ENCODE measurements at places on chromosomes 2 and 18. TPM values are rescaled to one million over a fixed set of nuclear protein-coding genes. Genes with fewer than 3 reads are reported as not detected.

The CAVIN2 gene
- total RNA-seq: 24.8 TPM

The ASXL2 gene
- 36.1 TPM for total RNA-seq

The UGT1A5 gene
- 0.41 TPM for total RNA-seq

The NLRC4 gene
- 1.1 TPM for total RNA-seq

The PLEK gene
- total RNA-seq: 2.1 TPM

The KCNJ3 gene
- total RNA-seq: 2.7 TPM

The CRYGA gene
- total RNA-seq: not detected

GRCh38 chr2:108965540-108966289 is 23.3 kb downstream of the EDAR start:
- H3K27ac ChIP-seq: no peak overlapping the region
- no peaks in the 10 kb centered on the region for H3K36me3 ChIP-seq
- H3K4me1 ChIP-seq: no peaks in the 10 kb centered on the region
- H3K4me3 ChIP-seq: no peak overlapping the region
- no peak for DNase-seq

GRCh38 chr2:191580581-191580980 is 97.4 kb upstream of the NABP1 start:
- H3K27me3 ChIP-seq: no peaks in the 10 kb centered on the region
- no peaks in the 10 kb centered on the region for H3K4me1 ChIP-seq
- DNase-seq: no peak
- no peak overlapping the region for H3K27ac ChIP-seq

DNA sequence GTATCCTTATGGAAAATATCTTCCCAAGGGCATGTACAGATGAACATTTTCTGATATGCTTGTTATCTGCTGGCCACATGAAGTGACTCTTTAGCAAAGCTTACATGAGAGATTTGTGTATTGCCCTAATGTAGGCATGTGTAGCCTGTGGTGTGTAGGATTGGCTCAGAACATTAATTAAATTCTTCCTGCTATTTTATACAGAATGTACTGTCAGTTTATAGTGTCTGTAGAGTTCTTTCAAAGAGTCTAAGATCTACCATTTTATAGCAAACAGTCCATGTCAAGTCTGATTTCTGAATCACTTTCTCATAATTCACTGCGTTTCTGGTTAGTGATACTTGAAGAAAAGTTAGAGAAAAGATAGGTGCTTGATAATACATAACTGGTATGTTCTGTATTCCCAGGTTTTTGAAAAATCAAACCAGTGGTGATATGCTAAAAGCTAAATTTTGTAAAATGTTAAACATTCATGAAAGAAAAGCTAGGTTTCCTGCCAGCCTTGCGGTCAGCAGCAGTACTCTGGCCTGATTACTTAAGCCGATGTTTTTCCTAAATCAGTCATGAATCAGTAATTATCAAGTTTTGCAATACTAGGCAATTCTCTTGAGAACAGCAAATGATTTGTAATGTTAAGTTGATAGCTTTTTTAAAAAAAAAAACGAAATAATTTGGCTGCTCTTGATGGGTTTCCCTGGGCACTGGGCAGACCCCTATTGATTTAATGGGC is 30.9 kb upstream of the EFEMP1 start:
- H3K27ac ChIP-seq: no peak overlapping the region
- DNase-seq: no peak
- H3K36me3 ChIP-seq: no peaks in the 10 kb centered on the region
- no peak overlapping the region for H3K4me3 ChIP-seq

- H3K4me3 ChIP-seq: no peak overlapping the region
- no peak for DNase-seq
- H3K27ac ChIP-seq: no peak overlapping the region
- H3K36me3 ChIP-seq: no peaks in the 10 kb centered on the region
- no peaks in the 10 kb centered on the region for H3K27me3 ChIP-seq
These were observed 355.9 kb upstream of the KLHL29 start for GRCh38 chr2:23029111-23029510.

- no peaks in the 10 kb centered on the region for H3K4me1 ChIP-seq
- no peaks in the 10 kb centered on the region for H3K27me3 ChIP-seq
- no peaks in the 10 kb centered on the region for H3K36me3 ChIP-seq
- DNase-seq: no peak
- H3K27ac ChIP-seq: no peak overlapping the region
- H3K4me3 ChIP-seq: no peak overlapping the region
These were observed 226.4 kb upstream of the ID2 start for GRCh38 chr2:8455236-8456150.

DNA sequence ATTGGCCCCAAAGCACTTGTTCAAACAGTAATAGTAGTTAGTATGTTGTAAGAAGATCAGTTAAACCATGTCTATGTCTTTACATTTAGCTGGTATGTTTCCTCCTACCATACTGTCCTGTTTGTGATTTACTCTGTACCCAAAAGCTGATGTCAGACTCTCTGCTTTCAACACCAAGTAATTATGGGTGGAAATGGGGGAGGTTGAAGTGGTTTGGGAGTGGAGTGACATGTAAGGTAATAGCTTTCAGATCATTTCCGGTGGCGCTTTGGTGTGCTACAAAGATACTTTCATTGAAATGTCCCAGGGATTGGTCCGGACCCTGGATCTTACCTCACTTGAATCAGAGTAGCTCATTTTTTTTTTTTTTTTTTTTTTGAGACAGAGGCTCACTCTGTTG is 39.7 kb upstream of the TGIF1 start:
- H3K36me3 ChIP-seq: no peaks in the 10 kb centered on the region
- no peak overlapping the region for H3K4me3 ChIP-seq
- H3K4me1 ChIP-seq: no peaks in the 10 kb centered on the region

DNA sequence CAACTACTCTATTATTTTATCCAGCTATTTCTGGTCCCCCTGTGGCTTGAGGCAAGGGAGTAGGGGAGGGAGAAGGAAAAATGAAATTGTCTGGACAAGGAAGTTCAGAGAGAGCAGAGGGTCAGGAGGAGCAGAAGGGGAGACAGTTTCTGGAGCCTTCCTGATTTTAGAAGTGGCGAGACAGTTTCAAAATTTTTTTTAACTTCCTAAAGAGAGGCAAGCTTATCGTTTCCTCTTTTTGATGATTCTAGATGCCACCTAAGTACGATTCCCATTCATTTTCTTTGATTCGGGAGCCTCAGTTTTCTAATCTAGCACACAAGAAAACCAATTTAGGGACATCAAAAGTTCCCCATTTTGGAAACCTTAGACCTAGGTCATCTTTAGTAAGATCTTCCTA is 96.9 kb upstream of the B3GNT2 start:
- H3K27ac ChIP-seq: no peak overlapping the region
- H3K4me3 ChIP-seq: no peak overlapping the region
- no peaks in the 10 kb centered on the region for H3K36me3 ChIP-seq

DNA sequence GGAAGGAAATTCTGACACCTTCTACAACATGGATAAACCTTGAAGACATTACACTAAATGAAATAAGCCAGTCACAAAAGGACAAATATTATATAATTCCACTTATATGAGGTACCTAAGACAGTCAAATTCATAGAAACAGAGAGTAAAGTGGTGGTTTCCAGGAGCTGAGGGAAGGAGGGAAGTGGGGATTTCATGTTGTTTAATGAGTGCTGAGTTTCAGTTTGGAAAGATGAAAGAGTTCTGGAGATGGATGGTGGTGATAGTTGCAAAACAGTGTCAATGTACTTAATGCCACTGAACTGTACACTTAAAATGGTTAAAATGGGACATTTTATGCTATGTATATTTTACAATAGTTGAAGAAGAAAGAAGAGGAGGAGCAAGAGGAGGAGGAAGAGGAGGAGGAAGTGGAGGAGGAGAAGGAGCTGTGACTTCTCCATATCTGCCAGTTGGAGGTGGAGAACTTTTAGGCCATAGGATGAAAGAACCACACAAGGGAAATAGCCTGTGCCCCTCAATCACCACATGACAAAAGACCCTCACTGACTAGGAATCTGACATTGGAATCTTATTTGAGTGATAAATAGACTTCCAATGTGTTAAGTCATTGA is 55.3 kb upstream of the LGALSL start:
- H3K27ac ChIP-seq: no peak overlapping the region
- no peak for DNase-seq
- H3K4me1 ChIP-seq: peaks cover 2% of the 10 kb centered on the region
- H3K36me3 ChIP-seq: no peaks in the 10 kb centered on the region

DNA sequence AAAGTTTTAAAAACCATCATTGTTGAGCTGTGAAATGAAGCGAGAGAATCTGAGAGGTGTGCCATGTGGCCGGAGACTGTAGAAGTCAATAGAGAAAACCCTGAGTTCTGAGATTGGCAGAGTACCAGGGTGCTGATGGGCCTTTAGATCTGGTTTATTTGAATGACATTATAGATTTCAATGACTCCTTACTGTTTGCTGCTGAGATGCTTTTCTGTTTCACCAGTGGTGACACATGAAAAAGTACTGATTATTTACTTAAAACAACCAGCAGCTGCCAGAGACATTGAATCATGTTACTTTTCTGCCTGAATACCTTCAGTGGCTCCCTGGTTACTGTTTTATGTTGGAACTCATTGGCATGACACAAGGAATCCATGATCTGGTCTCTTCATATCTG is 602.7 kb upstream of the ZNF804A start:
- no peaks in the 10 kb centered on the region for H3K4me1 ChIP-seq
- no peak overlapping the region for H3K4me3 ChIP-seq
- H3K36me3 ChIP-seq: no peaks in the 10 kb centered on the region
- H3K27ac ChIP-seq: no peak overlapping the region
- H3K27me3 ChIP-seq: no peaks in the 10 kb centered on the region

Data from prostate gland (tissue), 2 donors.